ENCODE measurements at places on chromosomes 6 and 20.

- no peak for DNase-seq
These were observed 9.4 kb upstream of the COMMD7 start for GRCh38 chr20:32752458-32753250.

DNA sequence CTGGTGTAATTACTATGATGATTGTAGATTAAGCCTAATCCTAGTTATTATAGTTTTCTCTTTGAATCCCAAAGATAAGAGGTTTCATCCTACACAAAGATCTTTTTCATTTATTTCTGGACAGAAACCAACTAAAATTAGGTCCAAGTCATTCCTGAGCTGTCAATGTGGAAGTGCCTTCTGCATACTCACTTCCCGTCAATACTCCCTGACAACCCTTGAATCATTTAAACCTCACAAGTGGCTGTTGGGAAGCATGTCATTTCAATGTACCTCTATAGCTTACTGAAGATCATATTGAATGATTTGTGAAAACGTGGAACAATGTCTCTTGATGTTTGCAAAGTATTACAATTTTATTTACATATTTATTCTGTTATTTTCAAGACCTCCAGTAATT lies 274.1 kb downstream of the HACE1 start:
- no peak for DNase-seq

DNA sequence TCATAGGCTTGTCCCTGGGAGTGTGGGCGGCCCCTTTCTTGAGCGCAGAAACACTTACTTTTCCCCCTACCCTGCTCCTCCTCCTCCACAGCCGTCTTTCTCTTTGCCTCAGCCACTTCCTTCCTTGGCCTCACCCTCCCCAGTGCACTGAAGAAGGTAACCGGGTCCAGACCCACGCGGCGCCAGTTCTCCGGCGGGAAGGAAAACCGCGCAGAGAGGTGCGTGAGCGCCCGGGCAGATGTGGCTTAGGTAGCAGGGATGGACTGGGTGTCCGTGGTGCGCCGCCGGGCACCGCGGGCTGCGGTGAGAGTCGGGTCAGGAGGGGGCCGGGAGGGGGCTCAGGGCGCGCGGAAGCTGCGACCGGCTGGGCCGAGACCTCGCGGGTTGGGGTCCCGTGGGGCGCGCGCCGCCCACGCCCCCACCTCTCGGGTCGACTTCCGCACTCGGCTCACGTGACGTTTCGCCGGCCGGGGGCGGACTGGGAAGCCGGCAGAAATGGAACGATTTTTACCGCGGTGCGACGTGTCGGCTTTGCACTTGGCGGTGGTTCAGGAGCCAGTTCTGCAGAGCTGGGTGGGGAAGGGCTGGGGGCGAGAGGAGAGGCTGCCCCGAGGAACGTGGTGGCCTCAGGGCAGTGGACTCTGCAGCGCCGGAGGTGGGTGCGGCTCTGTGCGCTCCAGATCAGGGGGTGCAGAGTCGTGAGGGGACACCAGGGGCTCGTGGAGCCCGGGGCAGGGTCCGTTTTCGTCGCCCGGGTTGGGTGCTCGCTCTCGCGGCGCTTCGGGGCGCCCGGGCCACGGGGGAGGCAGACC lies at the start of gene ABRACL:
Gene ABRACL, plus strand, starts transcription at position 88 of the 812 bp plus-strand sequence. CDS start 5,416 bp downstream, outside the sequence.
- peak; percentile 92 for DNase-seq

GRCh38 chr6:122758927-122759334 lies 20.6 kb upstream of the FABP7 start:
- DNase-seq, result no peak

DNA sequence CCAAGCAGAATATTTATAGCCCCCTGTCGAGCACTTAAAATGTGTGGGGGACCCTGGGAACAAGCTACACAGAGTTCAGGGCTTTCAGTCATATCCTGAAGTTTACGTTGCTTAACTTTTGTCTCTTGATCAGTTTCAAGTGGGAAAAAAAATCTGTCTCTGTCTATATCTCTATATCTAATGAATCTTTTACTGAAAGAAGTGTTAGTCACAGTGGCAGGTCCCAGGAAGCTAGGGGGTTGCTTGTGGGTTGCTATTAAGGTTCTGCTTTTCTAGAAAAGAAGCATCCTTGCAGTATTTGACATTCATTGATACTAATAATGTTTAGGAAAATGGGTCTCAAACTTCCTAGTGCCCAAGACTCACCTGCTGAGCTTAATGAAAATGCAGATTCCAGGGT lies 76.7 kb upstream of the CLDN20 start:
- peak; percentile 68 for DNase-seq

GRCh38 chr20:8021541-8022269 lies 2.1 kb upstream of the TMX4 start:
- no peak for DNase-seq

DNA sequence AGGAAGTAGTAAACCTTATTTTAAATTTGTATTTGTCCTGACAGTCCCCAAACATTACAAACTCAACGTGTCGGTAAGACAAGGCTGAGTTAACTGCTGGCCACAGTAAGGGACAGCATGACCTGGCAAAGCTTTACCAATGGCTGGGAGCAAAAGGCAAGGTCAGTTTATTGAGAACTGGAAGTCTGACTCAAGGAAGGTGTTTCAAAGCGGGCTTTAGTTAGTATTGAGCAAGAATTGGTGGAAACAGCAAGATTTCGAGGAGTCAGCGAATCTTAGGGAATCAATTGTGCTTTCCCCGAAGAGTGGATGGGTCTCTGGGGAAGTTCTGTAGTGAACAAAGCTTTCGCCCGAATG lies 885 bp upstream of the GZF1 start:
- no peak for DNase-seq
